ENCODE measurements at places on chromosomes 4 and X. TPM values are rescaled to one million over a fixed set of nuclear protein-coding genes. Genes with fewer than 3 reads are reported as not detected.

The ATP8A1 gene
- total RNA-seq: 0.03 TPM

The SERTM2 gene
- 0.04 TPM for total RNA-seq

The PI4K2B gene
- total RNA-seq: 21.9 TPM

The UCHL1 gene
- 299 TPM for total RNA-seq

GRCh38 chr4:186708554-186708953 lies 15.1 kb downstream of the FAT1 start:
- DNase-seq: no peak

DNA sequence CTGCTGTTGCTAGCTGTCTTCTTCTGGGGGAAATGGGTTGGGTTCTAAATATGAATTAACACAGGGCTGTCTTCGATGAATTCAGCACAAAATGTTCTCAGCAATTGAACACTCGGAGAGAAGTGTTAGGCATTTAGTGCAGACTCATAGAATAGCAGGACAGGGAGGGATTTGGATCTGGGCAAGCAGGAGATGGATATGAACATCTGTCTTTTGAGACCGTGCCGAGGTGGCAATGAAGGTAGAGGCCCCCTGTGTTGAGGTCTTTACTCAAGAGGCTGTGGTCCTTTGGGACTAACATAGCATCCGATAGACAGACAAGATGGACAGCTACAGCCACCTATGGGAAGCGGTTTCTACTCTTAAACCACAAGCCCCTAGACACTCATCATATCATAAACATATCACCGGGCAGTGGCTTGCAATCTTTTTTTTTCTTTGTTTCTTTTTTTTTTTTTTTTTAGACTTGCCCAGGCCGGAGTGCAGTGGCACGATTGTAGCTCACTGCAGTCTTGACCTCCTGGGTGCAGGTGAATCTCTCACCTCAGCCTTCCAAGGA lies 6.7 kb downstream of the CD99 start:
- no peak for DNase-seq

- peak; percentile 61 for DNase-seq
Measured at GRCh38 chr4:187128222-187128621, 404.6 kb upstream of the FAT1 start.

DNA sequence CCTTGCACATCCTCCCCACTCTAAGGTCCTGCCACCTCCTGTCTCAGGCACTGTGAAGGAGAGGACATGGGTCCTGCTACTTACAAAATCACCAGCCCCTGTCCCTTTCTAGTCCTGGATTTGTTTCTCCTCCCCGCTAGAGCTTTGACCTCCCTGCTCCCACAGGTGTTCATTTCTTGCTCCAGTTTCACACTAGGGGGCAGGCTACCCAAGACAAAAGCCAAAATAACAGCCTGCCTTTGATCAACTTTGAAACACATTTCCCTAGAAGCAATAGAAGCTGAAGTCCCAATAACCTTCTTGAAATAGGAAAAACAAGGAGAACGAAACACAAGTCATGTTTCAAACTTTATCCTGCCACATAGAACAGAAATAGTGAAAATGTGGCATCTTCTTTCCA lies 164.4 kb downstream of the QDPR start:
- peak; percentile 6 for DNase-seq

Data from SJCRH30 (cell line).